ENCODE measurements at places on chromosomes 5 and 9.

GRCh38 chr5:137836997-137837396 is 30.7 kb upstream of the MYOT start:
- no peak for DNase-seq

DNA sequence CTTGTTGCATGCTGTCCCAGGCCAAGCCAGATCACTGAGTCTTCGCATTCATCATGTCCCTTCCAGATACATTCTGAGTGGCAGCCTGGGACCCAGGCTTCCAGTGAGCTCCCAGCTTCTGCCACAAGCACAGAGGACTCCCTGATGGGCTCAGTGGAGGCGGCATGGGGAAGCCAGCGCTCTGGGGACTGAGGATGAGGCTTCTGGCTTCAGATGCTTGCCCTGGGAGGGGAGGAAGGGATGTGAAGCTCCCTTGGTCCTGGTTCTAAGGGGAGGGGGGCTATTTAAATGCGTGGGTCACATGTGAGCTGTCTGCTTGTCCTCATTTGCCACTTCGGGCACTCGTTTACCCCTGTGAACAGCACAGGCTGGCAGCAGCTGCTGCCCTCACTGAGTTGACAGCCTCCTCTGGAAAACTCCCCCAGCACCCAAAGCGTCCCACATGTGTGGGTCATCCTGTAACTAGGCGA is 174.0 kb downstream of the NR3C1 start:
- no peak for DNase-seq

- no peak for DNase-seq
Observed at GRCh38 chr9:134965411-134965810, 47.7 kb upstream of the FCN1 start.

DNA sequence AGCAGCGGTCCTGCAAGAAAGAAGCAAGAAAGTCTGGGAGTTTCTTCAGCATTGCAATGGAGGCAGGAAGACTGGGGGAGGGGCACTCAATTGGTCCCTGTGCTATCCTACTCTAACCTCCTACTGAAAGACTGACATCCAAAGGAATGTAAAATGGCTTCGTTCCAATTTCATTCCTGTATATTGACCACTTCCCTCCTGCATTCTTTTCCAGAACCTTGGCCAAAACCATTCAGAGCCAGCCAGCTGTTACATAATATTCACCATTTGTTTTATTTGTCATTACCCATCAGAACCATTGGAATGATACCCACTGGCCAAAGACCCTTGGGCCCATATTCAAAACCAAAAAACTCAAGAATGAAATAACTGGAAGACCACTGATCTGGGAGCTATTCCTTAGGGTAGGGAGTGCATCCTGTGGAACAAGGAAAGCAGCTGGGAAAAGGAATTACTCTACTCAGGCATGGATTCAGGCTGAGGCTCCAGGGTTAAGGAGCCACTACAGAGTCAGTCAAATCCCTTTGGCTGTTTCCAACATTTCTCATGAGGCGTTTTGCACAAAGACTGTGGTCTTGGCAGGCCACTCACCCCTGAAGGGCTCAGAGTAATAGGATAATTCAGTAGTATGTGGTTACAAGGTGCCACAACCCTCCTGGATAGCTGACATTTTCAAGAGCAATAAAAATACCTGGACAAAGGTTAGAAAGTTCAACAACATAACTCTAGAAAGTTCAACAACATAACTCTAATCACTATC is 148.7 kb upstream of the SLC1A3 start:
- DNase-seq: no peak

DNA sequence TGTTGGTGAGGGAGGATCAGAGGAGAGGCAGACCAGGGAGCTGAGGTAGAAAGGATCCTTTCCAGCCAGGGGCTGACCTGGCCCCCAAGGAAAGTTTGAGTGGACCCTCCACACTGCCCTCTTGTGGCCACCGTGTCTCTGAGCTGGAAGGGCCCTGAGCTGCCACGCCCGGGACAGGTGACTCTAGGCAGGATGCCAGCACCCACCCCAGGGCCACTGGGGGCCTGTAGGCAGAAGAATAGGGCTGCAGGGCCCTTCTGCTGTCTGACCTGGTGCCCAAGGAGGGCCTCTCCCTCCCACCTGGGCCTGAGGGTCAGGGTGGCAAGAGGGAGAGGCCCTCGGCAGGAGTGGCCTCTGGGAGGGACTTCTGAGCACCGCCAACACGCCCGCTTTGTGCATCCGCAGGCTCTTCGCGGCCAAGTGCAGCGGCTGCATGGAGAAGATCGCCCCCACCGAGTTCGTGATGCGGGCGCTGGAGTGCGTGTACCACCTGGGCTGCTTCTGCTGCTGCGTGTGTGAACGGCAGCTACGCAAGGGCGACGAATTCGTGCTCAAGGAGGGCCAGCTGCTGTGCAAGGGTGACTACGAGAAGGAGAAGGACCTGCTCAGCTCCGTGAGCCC is 76.8 kb downstream of the LMX1B start:
- peak; percentile 83 for DNase-seq

DNA sequence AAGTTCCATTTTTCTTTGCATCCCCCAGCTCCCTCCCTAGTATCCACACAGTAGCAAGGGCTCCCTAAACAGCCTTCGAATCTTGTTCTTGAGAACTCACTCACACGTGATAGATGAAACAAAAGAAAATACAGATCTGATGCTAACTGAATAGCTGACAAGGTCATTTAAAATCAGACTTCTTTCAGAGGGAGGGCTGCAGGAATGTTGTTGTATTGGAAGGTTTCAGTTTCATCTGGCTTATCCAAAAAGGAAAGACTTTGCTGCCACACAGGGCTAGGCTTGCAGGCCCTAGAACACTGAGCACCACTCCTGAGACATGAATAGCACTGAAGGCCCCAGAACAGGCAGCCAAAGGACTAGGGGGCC is 3.2 kb downstream of the CD180 start:
- no peak for DNase-seq

DNA sequence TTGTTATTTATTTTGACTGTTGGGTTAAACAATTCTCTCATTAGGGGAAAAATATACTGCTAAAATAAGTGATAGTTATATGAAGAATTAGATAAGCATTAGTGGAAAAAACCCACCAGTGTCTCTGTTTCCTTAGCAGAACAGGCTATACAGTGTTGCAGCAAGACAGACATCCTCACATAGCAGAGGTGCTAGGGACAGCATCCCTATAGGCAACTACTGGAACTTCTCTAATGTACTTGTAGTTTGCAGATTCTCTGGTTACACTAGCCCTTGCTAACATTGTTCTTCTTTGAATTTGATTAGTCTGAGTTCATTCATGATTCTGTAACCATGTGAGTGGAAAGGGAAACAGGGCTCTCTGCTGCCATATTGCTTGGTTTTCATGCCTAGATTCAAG is 661.8 kb upstream of the RGMB start:
- DNase-seq: no peak

GRCh38 chr9:122777935-122778627 is 10.7 kb upstream of the OR5C1 start:
- DNase-seq: no peak

DNA sequence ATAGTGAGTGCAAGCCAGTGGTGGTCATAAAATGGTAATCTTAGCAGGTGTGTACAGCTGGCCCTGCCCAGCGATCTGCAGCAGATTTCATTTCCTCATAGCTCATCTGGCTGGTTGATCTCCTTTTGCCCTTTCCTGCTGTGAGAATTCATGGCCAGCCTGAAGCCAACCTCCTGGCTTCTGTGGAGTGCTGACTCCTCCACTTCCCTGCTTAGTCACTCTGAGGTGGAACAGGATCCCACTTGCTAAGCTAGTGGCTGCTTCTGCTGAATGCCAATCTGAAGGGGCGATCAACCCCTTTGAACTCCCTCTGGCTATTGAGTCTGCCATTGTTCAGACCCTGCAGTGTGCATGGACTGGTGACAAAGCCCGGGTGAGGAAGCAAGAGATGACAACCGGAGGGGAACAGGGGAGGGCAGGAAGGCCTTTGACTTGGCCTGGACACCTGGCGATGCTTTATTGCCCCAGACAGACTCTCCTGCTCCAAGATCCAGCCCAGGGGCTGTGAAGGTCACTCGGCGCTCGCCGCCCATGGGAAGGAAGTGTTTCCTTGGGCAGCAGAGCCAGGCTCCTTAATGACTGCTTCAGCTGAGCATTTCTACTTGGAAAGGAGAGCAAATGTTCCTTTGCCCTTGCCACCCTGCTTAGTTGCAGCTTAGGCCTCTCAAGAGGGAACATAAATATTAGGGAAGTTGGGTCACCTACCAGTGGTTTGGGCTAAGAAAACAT is 341.1 kb downstream of the ZSWIM6 start:
- no peak for DNase-seq

- no peak for DNase-seq
Observed at GRCh38 chr5:73619606-73620333, 6.2 kb upstream of the ARHGEF28 start.

DNA sequence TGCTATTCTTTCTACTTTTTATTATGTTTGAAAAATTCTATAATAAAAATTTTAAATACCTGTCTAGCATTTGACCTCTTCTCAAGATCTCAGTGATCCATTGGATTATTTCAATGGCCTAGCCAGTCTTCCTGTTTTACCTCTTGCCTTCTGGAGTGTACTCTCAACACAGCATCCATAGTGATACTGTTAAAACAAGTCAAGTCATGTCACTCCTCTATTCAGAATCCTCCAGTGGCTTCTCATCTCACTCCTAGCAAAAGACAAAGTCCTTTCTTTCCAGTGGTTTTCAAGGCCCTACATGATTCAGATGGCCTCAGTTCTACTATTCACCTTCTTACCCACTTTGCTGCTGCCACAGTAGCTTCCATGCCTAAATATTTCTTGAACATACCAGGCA is 1.8 kb downstream of the MARVELD2 start:
- DNase-seq: no peak

DNA sequence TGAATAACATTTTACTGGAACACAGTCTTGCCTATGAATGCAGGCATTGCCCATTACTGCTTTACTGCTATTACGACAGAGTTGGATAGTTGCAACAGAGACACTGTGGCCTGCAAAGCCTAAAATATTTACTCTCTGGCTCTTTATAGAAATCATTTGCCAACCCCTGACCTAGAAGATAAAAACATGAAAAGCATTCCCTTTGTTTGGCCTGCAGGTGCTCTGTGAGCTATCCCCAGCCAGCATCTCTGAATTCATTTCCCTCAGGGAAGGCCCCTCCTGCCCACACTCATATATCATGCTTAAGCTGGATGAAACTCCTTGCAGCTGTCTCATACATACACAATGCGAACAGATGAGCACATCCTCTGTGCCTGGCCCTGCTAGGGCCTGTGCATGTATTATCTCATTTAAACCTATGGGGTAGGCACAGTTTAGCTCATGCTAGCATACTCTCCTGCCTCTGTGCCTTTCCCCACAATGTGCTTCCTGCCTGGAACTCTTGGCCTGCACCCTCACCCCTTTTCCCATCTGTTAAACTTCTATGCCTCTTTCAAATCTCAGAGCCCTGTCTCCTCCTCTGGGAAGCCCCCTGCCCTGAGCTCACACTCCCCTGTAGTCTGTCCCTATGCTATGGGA is 193.1 kb downstream of the PAX5 start:
- DNase-seq: no peak

- DNase-seq: peak; percentile 88
Observed at GRCh38 chr5:31854181-31855133, 215.5 kb downstream of the PDZD2 start.

DNA sequence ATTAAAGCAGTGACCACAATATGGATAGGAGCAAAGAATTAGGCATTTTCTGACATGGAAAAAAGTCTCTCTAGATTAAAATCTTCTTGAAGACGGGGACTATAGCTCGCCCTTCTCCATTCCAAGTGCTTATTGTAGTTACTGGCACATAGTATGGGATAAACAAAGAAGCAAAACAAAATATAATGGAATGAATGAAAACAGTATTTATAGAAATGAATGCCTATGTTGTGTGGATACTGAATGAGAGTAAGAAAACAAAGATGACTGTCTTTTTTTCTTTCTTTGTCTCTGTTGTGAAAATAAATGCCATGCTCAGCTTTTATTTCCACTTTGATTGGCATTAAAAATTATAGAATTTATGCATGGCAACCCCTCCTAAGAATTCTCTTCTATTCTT is 1414.3 kb upstream of the ACO1 start:
- DNase-seq: no peak

DNA sequence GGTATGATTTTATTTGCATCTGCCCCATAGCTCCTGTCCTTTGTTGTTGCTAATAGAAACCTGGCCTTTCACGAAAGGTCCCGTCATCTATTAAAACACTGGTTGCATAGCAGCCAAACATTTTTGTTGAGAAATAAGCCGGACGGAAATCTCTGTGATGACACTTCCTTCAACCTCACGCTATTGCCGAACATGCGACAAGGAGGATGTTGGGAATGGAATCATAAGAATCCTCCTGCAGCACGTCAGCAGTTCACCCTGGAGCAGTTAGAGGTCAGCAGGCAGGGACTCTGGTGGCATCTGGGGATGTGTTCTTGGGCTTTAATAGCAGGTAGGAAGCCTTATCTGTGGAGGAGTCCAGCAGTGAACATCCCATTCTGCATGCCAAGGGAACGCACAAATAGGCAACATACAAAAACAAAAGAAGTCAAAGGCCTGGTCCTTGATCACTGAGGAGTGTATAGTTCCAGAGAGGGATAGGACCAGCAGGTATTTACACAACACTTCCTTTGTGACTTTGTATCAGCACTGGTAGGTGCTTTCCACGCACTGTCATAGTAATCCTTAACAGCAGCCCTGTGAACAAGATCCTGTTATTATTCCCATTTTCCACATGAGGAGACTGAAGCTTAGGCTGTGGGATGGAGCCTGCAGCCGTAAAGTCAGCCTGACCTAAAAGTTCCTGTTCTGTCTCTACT is 33.4 kb downstream of the ARHGAP26 start:
- DNase-seq: no peak

DNA sequence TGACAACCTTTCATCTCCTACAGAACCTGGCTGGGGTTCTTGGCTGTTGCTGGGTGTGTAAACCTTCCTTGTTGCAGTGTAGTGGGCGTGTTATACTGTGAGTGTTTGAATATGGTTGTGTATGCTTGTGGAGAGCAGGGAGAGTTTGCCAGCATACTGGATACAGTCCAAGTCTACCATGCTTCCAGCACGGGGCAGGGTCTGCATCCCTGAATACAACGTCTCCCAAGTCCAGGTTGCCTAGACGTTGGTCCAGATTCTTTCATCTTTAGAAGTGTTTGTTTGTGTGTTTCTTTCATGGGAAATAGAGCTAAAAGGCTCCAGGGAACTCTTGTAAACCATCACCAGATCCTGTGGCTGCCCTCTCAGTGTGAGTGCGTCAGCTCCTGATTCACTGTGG is 46.4 kb downstream of the SYK start:
- no peak for DNase-seq

GRCh38 chr5:57665146-57665936 is 182.7 kb upstream of the ACTBL2 start:
- DNase-seq: no peak

DNA sequence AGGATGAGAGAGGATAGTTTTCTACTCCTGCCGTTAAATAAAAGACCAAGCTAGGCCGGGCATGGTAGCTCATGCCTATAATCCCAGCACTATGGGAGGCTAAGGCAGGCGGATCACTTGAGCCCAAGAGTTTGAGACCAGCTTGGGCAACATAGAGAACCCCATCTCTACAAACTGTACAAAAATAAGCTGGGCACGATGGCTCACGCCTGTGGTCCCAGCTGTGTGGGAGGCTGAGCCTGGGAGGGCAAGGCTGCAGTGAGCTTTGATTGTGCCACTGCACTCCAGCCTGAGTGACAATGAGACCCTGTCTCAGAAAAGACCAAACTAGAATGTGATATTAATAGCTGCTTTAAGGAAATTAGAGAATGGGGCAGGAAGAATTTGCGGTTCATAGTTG is 158.4 kb downstream of the NIPBL start:
- no peak for DNase-seq

Data from ecto neural progenitor cell (in vitro differentiated cells).